Adrenal gland (tissue), 19 donors: ENCODE measurements at places on chromosomes 5 and 9.

- DNase-seq: no peak
- peak overlapping the region; percentile 88 for H3K27ac ChIP-seq
- no peak overlapping the region for H3K4me3 ChIP-seq
- H3K27me3 ChIP-seq: no peaks in the 10 kb centered on the region
Measured at GRCh38 chr5:82352146-82352791, 74.1 kb upstream of the RPS23 start.

GRCh38 chr9:94772639-94773303 lies 46.3 kb downstream of the AOPEP start:
- no peaks in the 10 kb centered on the region for H3K36me3 ChIP-seq
- no peak overlapping the region for H3K4me3 ChIP-seq
- no peak for DNase-seq
- no peaks in the 10 kb centered on the region for H3K27me3 ChIP-seq
- no peaks in the 10 kb centered on the region for H3K4me1 ChIP-seq

DNA sequence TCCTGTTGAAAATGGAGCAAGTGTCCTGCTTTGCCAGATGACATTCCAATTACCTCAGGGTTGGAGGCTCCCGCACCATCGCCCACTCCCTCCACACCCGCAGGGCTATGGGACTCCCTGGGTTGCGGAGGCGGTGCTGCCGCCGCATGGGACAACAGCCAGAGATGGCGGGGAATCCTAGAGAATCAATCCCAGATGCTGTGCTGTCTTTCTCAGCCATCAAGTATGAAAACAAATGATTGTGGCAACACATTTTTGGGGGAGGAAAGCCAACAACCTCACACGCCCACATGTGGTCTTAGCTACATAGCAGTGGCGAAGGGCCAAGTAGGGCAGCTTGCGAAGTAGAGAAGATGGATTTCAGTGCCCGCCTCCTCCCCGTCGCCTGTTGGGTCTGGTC lies 46.7 kb downstream of the IL31RA start:
- no peaks in the 10 kb centered on the region for H3K4me1 ChIP-seq
- no peaks in the 10 kb centered on the region for H3K27me3 ChIP-seq
- DNase-seq: no peak
- no peaks in the 10 kb centered on the region for H3K36me3 ChIP-seq
- no peak overlapping the region for H3K27ac ChIP-seq
- no peak overlapping the region for H3K4me3 ChIP-seq

DNA sequence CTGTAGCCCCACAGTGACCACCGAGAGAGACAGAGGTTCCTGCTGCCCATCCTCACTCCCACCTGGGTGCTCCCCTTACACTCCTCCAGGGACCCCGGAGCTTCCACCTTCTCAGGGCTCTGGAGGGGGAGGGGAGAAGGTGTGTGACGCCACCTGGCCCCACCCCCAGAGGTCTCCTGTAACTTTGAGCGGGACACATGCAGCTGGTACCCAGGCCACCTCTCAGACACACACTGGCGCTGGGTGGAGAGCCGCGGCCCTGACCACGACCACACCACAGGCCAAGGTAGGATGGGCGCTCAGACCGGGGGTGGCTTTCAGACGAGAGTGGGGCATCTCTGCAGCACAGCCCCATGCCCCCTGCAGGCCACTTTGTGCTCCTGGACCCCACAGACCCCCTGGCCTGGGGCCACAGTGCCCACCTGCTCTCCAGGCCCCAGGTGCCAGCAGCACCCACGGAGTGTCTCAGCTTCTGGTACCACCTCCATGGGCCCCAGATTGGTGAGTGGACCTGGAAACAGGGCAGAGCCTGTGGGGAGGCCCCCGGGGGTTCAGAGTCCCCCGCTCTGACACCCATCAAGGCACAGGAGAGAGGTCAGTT lies 4.5 kb downstream of the MAMDC4 start:
- H3K36me3 ChIP-seq: peaks cover 13% of the 10 kb centered on the region
- no peaks in the 10 kb centered on the region for H3K27me3 ChIP-seq
- peaks cover 11% of the 10 kb centered on the region for H3K4me1 ChIP-seq
- no peak overlapping the region for H3K4me3 ChIP-seq
- DNase-seq: peak; percentile 14

DNA sequence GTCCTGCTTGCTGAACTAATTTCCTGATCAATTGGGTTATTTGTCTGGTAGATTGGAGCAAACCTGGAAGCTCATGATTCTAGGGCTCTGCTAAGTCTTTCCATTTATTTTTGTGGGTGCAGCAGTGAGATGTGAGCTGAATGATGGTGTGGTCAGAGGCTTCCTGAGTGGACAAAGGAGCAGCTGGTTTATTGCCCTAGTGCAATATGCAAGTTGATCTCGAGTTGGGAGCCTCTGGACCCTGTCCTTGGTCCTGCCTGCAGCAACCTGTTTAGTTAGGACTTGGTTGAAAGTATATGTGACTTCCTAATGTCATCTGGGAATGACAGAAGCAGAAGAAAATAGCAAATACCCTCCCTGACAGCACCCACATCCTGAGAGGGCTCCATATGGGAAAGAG lies 4.2 kb upstream of the UNC5A start:
- no peak for DNase-seq
- peaks cover 27% of the 10 kb centered on the region for H3K27me3 ChIP-seq
- H3K4me3 ChIP-seq: no peak overlapping the region
- H3K36me3 ChIP-seq: no peaks in the 10 kb centered on the region
- H3K4me1 ChIP-seq: peaks cover 7% of the 10 kb centered on the region
